ENCODE measurements at places on chromosomes 4 and X.

DNA sequence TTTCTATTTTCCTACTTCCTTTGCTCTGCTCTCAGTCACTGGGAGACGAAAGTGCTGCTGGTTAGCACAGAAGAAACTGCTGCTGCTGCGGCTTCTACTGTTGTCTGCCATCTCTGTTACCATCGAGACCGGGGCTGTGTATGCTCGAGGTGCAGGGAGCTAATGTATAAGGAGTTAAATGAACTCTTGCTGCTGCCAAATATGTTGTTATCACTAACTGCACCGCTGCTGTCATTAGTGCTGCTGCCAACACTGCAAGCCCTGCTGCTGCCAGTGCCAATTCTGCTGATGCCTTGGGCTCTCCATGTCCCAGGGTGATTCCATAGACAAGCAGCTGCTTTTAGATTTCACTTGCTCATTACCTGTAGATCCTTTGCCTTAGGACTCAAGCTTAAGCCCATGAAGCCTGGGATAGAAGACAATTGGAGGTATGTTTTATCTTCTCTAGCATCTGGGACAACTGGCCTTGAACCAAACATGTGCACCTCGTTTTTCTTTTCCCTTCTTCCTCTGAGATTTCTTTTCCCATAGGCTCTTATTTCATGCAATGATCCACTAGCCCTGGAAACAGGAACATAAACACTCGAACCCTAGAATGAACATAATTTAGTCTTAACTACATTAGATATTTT, 107.8 kb downstream of the CCSER1 start:
- no peak for DNase-seq

GRCh38 chr4:156677131-156677531, 294.5 kb downstream of the PDGFC start:
- DNase-seq = peak; percentile 24

GRCh38 chr4:168920441-168921065, 89.5 kb downstream of the CBR4 start:
- DNase-seq = no peak

GRCh38 chr4:147589586-147589985, 27.6 kb upstream of the TMEM184C start:
- no peak for DNase-seq

DNA sequence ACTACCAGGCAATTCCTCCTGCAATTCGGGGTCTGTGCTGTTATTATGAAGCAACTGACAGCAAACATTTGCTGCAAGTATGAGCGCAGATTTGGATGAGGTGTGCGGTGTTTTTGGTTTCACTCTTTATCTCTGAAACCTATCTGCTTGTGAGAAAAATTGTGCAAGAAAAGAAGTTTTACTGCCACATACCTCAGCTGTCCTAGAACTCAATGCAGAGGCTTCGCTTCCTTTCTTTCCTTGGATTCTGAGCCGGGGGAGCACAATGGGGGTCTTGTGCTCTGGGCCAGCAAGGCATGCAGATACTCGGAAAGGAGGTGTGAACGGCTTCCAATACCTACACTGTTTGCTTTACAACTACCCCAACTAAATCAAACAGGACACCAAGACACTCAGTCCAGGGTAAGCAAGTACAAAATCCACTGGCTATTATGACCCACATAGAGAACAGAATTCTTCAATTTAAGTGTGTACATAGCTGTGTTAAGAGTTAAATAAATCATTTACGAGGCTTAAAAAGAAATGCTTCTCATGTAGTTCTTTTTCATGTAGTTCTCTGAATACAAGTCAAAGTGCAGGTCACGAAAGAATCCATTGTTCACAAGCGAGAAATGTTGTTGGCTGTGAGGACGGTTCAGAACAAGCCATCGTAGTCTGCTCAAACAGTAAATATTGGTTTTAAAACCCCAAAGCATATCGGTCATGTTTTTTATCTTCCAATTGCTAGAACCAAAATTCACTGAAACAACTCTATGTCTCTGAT, 1.1 kb downstream of the SORBS2 start:
- DNase-seq = no peak

- peak; percentile 34 for DNase-seq
These were observed 268.6 kb upstream of the VCX start for GRCh38 chrX:7574325-7574724.

DNA sequence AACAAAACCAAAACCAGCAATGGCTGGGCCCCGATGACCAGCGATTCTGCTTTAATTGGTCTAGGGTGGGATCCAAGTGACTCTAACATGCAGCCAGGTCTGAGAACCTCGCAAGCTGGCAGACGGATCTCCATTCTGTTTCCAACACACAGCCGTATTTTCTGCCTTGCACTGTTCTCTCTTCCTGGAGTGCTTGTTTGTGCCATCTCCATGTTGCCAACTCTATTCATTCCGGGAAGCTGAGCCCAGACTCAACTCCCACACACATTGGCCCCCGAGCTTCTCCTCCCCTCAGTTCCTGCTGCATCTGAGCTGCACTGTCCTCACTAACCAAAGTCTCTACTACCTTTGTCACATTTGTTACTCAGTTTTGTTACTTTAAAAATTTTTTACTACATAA, 35.6 kb downstream of the GEMIN8 start:
- no peak for DNase-seq

- no peak for DNase-seq
These were observed 1388.6 kb downstream of the TECRL start for GRCh38 chr4:63020661-63021060.

DNA sequence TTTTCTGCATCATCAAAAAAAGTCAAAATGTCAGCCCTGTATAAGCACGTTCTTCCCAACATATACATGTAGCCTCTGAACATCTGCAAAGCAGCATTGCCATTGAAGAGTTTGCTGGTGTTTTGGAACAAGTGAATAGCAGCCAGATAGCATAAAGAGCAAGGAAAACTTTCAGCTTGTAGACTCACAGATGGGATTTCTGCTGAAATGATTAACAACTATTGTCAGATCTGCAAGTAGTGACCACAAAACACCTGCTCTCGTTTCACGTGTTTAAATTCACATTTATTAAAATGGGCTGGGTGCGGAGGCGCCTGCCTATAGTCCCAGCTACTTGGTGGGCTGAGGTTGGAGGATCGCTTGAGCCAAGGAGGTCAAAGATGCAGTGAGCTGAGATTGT, 123.7 kb downstream of the SPRY1 start:
- no peak for DNase-seq

- DNase-seq = peak; percentile 82
These were observed 34.8 kb downstream of the EGF start for GRCh38 chr4:109947457-109947856.

DNA sequence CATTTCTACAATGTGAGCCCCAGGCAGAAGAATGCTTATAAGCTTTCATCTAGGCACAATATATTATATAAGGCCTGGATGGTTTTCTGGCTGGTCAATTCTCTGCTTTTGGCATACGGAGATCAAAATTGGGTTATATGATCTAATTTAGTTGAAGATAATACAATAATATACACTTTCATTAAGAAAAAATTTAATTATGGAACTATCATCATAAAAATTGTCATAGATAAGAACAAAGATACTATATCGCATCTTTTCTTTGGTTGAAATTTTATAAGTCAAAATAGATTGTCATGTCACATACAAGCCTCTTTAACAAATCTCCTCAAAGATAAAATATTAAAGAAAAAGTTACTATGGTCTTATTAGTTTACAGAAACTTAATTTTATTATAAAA, 17.1 kb downstream of the DMD start:
- DNase-seq = no peak

DNA sequence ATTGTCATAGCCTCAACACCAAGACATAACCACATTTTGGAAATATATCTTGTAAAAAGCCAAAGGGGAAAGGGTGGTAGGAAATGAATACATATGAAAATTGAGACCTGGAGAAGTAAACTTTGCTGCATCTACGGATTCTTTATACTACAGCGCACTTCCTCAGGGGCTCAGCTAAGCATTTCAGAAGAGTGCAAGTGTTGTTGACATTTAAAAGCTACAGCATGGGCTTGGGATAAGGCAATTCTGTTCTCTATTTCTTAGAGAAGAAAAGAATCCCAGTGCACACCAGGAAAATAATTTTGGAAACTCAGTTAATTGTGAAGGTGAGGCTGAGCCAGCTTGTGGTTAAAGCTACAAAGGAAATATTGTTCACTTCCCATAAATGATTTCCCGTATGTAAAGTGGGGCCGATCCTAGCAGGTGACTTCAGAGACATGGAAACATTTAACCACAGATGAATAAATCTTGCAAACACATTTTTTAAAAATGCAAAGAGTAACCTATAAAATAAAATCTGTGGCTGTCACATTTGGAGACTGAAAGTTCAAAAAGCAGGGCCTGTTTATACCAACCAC, 12.6 kb upstream of the GBA3 start:
- no peak for DNase-seq

GRCh38 chrX:39693298-39693697, 404.5 kb downstream of the BCOR start:
- no peak for DNase-seq

DNA sequence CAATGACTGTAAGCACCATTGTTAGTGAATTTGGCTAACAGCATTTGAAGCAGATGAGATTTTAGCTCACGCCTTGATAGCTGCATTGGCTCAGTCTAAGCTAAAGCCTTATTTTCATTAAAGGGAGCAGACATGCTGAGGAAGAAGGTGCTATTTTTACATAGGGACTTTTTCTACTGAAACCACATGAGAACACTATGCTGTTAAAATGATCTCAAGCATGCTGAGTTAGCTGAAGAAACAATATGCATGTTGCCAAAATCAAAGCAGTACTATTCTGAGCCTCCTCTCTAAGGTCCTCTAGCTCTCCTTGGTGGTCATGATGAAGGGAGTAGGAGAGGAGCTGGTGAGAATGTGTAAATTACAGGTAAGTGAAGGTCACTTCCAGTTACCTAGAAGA, 134.4 kb upstream of the JADE1 start:
- DNase-seq = no peak

DNA sequence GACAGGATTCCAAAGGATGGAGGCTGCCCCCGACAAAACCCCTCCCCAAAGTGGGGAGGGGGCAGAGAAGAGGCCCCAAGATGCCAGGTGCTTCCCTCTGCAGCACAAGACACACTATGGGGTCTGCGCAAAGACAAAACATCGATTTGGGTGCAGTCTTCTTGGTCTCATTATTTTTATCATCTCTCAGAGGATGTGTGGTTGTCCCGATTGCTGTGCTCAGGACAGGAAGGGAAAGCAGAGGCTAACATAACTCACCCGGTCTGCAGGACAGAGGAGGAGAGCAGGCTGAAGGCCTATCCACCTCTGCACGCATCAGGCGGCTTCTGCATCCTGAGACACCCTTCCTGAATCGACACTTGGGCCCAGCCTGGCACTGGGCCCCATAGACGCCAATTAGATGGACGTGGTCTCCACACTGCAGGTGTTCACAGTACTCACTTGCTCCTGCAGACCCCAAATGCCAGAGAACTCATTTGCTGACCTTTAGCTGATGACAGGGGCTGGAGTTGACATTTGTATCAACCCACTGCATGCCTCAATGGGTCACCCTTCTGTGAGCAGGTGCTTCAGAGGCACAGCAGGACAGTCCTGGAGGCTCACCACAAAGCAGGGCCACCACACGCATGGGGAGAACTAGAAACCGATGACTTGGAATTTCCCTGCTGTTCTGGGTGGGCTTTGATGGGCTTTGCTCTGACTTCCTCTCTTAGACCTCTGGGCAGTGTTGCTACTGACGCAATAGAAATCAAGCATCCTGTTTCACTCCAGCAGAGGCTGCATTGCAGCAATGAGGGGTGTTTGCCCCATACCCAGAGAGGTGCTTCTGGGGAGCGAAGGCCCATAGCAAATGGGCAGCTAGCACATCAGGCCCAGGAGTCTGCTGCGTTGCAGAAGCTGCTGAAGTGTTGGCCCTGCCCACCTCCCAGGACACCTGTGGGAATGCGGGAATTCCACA, 96.3 kb upstream of the ENPP6 start:
- DNase-seq = no peak

GRCh38 chr4:6616087-6616995, 24.1 kb upstream of the MRFAP1 start:
- no peak for DNase-seq

GRCh38 chr4:121654738-121655137, 42.0 kb downstream of the ANXA5 start:
- no peak for DNase-seq

GRCh38 chr4:76640353-76640910, 205.4 kb downstream of the SHROOM3 start:
- no peak for DNase-seq

- DNase-seq = peak; percentile 29
These were observed 137.8 kb downstream of the FBXW7 start for GRCh38 chr4:152398060-152398459.

- peak; percentile 82 for DNase-seq
These were observed 116.3 kb downstream of the SHROOM4 start for GRCh38 chrX:50697691-50698090.

DNA sequence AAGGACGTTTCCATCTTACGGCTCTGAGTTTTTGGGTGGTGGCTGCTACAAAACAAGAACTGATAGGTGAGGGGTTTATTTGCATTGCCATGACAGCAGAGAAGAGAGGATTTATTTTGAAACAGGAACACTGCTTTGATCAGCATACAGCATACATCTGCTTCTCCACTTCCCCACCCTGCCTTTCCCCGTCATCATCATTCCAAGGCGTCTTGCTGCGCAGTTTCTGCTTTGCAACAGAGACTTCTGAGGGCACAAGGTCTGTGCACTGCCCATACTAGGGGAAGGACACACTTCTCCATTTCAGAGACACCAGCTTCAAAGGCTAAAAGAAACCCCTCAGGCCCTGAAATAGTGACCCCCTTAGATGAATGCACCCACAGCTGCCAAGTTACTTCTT, 19.1 kb downstream of the STARD8 start:
- DNase-seq = no peak

- no peak for DNase-seq
These were observed 5.0 kb downstream of the ARSD start for GRCh38 chrX:2924151-2924550.

GRCh38 chr4:4869731-4870571, 10.5 kb downstream of the MSX1 start:
- DNase-seq = no peak

GRCh38 chrX:150165776-150166610, 197.1 kb upstream of the MAMLD1 start:
- no peak for DNase-seq

- peak; percentile 63 for DNase-seq
These were observed 54.9 kb downstream of the COL4A5 start for GRCh38 chrX:108494406-108495090.
